ENCODE measurements at places on chromosomes 1 and 21.

- DNase-seq: no peak
Measured at GRCh38 chr1:109391157-109391556, 6.6 kb downstream of the SORT1 start.

DNA sequence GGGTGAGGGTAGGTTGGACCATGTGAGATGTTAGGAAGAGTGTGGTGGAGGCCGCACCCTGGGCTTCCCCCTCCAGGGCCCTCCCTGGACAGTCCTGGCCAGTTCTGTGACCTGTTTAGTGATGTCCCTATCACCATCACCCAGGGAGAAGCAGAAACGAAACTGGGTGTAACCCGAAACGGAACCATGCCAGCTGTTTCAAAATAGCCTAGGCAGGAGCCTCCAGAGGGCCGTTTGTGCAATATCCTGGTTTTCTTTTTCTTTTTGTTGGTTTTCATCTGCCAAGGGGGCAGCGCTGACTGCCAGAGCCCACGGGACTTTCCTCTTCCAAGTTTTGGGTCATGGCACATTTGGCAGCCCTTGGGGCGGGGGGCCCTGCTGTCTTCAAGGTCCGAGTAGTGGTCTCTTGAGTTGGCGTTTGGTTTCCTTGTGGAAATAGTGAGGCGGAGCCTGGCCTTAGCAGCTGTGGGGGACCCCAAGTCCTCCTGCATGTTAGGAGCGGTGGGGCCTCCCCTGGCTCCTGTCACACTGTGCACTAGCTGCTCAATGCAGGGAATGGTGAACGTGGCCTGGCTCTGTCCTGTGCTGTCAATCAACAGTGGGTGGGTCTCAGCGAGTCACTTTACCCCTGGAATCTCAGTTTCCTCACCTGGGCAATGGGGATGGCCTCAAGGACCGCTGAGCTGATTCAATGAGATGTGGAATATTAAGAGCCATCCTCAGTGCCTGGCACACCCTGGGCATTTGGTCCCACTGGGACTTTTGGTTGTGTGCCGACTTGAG lies 90.7 kb downstream of the ARHGEF10L start:
- DNase-seq: peak; percentile 10

DNA sequence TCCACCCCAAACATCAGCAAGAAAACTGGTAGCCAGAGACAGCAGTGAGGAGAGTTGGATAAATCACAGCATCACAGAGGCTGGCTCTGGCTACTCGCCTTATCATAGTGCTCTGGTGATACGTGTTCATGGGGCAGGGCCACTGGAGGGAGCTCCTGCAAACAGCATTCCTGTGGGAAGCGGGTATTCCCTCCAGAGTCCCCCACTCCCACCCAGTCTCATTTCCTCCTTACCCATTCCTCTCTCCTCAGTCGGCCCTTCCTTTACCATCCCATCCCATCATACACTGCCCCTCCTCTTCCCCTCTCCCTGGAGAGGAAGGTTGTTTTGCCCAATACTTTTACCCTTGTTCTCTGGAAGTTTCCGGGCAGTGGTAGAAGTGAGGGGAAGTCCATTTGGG lies 7.1 kb downstream of the NHLH2 start:
- no peak for DNase-seq

GRCh38 chr1:205359771-205360565 lies 3.2 kb upstream of the KLHDC8A start:
- peak; percentile 80 for DNase-seq

GRCh38 chr1:232422098-232422497 lies 207.8 kb downstream of the SIPA1L2 start:
- DNase-seq: no peak

GRCh38 chr1:230682274-230682673 lies 31.6 kb downstream of the AGT start:
- DNase-seq: peak; percentile 59

DNA sequence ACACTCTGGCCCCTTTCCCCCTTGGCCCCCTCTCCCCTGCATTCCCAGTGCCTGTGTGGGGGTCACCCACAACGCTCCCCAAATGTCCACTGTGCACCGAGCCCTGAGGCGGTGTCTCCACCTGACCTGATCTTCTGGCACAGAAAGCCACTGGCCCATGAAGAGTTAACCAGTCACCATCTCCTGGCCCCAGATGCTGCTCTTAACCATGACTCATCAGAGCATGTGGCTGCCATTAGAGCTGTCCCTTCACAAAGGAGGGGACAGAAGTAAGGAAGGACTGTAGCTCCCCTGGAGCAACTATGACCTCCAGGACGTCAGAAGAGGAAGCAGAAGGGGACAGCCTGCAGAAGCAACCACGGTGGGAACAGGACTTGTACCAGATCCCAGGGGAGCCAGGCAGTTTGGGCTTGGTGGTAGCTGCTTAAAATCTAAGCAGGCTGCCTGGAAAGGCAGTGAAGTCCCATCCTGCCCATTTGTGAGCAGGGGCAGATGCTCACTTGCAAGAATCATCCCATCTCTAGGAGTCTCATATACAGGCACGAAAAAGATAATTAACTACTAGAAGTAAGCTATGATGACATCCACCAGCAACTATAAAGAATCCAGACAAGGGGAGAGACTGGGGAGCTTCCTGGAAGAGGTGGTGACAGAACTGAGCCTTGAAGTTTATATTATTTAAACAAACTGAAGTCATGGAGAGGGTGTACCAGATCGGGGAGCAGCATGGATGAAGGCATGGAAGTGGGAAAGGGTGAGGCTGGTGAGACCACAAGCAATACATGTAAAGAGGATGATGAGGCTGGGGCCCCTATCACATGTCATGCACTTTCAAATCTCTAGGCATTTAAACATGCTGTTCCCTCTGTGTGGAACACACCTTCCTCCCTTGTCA lies 1.1 kb upstream of the TTC39A start:
- peak; percentile 7 for DNase-seq

GRCh38 chr21:44295163-44295573 lies 4.7 kb upstream of the PFKL start:
- DNase-seq: no peak

GRCh38 chr1:103372866-103373265 lies 152.6 kb upstream of the RNPC3 start:
- DNase-seq: no peak

GRCh38 chr21:45365608-45366241 lies 39.2 kb upstream of the COL18A1 start:
- DNase-seq: no peak

DNA sequence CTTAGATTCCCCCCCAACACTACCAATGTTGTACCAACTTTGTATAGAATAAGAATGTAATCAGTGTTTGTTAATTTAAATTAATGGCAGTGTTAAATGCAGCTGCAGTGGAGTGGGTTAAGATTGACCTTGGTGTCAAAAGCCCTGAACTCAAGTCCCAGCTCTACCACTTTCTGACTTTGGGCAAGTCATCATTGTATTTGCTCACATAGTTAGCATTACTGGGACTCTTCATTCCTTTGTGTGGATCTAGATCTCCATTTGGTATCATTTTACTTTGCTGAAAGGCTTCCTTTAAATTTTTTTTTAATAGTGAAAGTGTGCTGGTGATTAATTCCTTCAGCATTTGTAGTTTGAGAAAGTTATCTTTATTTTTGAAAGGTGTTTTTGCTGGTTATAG lies 22.2 kb upstream of the PHGDH start:
- no peak for DNase-seq

GRCh38 chr1:102783487-102783886 lies 324.8 kb downstream of the COL11A1 start:
- DNase-seq: no peak

DNA sequence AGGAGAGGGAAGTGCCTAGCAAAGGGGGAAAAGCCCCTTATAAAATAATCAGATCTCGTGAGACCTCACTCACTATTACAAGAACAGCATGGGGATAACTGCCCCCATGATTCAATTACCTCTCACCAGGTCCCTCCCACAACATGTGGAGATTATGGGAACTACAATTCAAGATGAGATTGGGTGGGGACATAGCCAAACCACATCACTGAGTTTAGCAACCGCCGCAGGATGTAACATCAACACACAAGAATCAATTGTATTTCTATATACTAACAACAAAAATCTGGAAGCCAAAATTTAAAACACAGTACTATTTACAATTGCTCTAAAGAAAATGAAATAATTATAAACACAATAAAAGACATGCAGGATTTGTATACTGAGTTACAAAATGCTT lies 21.9 kb downstream of the DIRAS3 start:
- no peak for DNase-seq

- no peak for DNase-seq
Measured at GRCh38 chr1:87958716-87959115, 630.0 kb downstream of the LMO4 start.

GRCh38 chr1:17168091-17168876 lies 36.6 kb upstream of the PADI1 start:
- no peak for DNase-seq

- DNase-seq: no peak
Measured at GRCh38 chr1:246954126-246954525, 22.4 kb upstream of the AHCTF1 start.

Measured in C1 segment of cervical spinal cord (tissue), 14 donors.